ENCODE measurements at places on chromosomes 5 and 9.

- no peak for DNase-seq
These were observed 162.9 kb downstream of the TTLL11 start for GRCh38 chr9:121929893-121930875.

- no peak for DNase-seq
These were observed 163.1 kb downstream of the SEC61B start for GRCh38 chr9:99385215-99385614.

DNA sequence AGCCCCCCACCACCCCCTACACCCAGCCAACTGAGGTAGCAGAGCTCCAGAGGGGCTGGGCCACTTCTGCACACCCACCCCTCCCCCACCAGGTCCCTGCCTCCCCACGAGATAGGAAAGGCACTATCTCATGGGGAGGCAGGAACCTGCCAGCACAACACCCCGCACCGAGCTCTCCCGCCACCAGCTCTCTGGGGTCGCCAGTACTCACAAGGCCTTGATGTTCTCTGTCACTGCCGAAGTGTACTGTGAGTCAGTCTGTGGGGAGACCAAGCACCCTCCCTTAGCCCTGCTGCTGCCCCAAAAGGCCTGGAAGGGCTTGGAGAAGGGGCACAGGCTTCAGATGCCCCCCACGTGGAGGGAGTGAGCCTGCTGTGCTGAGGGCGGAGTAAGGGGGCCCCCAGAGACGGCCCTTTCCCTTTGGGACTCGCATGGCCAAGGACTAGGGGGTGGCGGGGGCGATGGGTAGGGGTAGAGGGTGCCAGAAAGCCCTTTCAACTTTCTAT lies 5.9 kb downstream of the MGAT4B start:
- DNase-seq: no peak

DNA sequence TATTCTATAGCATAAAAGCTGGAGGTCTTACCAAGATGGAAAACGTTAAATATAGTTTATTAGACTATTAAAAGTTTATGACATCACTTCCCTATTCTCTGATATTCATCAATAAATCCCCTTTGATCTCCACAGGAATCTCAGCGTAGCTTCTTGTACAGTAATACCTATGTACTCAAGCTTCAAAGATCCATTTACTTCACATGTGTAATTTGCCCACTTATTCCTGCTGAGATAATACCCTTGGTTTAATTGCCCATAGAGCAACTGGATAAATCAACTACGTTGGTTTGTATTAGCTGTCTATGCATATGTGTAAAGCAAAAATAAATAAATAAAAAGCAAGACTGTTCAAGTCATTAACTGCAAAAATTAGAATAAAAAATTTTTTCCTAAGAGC lies 219.7 kb downstream of the EFNA5 start:
- DNase-seq: no peak

DNA sequence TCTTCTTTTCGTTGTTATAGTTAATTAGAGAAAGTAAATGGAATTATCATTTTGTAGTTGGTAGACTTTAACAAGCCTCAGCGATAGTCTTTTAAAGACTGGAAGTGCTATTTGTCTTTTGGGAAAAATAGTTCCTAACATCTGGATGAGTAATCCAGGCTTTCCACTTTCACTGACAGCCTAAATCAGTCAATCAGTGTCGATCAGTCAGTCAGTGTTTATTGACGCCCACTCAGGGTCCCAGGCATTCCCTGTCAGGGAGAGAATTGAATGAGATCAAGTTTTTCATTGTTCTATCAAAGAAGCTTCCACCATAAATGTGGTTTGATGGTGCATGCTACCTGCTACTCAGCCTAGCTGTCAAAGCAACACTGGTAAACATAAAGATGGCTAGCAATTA lies 2.6 kb downstream of the ABL1 start:
- no peak for DNase-seq

DNA sequence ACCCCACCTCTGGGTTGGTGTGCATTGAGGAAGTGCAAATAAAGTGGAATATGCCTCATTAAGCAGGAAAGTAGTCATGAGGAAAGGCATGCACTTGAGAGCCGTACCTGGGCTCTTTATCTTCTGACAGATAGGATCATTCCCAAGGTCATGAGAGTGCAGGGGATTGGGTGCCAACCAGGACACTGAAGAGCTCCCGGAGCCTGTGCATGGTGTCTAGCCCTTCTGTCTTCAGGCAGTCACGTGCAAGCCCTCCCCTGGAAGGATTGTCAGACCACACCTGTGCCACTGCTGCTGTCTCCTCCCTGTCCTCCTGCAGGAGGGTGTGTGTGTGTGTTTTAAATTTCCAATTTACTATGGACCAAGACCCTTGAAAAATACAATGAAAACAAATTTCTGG lies 69.6 kb downstream of the PDE8B start:
- DNase-seq: no peak

DNA sequence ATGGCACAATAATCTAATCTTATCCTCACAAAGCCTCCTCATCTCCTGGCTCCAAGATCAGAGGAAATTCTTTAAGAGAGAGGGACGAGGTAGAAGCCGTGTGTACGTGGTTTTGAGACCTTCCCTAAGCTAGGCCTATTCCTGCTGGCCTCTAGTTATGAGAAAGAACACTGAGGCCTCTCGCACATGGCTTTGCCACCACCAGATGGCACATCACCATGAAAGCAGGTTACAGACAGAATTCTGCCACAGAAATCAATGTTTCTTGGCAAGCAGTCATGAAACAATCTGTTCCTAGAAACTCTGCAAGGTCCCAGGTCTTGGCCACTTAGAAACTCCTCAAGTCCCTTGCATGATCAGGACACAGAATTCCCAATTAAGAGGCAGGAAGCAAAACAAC lies 268.2 kb upstream of the TAS2R1 start:
- DNase-seq: no peak

- DNase-seq: no peak
These were observed 24.5 kb upstream of the UBE2QL1 start for GRCh38 chr5:6424110-6424659.

DNA sequence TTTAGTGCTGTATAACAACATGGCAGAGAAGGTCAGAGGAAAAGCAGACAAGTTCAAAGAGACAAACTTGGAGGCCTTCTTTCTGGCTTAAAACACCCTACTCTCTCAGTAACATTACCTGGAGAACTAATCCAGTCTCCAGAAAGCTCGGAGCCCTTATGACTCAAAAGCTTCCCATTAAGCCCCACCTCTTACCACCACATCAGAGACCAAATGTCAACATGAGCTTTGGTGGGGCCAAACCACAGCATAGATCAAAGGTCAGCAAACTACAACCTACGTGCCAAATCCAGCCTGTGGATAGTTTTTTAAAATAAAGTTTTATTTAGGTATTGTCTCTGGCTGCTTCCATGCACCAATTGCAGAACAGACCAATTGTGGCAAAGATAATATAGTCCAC lies 589.9 kb downstream of the DNAH5 start:
- DNase-seq: no peak

GRCh38 chr5:113723021-113723420 lies 209.5 kb downstream of the YTHDC2 start:
- DNase-seq: no peak

DNA sequence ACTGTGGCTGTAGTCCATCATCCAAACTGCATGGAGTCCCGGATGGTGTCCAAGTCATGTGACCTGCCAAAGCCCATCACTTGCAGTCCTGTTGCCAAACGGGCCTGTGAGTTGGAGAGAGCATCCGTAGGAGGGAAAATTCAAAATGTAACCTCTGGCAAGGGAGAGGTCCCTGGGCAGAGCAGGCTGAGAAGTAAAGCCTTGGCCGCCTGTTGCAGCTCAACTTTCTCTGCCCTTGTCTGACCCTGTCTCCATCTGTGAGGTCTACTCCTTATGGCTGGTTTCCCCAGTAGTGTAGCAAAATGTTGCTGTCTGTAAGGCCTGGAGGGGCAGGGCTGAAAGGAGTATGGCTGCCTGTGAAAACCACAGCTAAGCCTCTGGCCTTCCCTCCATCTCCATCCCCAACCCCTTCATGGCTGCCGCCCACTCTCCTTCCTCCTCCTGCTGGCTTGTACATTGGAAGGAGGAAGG lies 163.5 kb downstream of the SEMA6A start:
- no peak for DNase-seq

DNA sequence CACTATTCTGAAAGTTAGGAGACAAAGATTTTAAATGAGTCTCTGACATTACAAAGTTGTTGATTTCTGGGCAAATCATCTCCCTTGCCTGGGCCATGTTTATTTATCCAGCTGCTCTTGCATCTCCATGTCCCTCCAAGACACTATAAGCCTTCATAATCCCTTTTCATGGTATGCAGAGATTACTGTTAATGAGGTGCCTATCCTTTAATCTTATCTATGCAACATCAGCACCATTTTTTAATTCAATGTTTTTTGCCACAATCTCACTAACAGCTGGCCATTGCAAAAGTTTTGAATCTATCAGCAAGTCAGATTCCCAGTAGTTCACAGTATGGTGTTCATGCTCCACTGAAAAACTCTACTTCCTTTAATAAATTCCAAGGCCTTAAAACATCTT lies 108.5 kb upstream of the PTPRD start:
- DNase-seq: no peak

GRCh38 chr5:2872676-2873075 lies 121.2 kb upstream of the IRX2 start:
- no peak for DNase-seq

GRCh38 chr5:77867194-77867691 lies 91.1 kb upstream of the TBCA start:
- no peak for DNase-seq

GRCh38 chr5:58133631-58134296 lies 326.1 kb downstream of the PLK2 start:
- DNase-seq: no peak

DNA sequence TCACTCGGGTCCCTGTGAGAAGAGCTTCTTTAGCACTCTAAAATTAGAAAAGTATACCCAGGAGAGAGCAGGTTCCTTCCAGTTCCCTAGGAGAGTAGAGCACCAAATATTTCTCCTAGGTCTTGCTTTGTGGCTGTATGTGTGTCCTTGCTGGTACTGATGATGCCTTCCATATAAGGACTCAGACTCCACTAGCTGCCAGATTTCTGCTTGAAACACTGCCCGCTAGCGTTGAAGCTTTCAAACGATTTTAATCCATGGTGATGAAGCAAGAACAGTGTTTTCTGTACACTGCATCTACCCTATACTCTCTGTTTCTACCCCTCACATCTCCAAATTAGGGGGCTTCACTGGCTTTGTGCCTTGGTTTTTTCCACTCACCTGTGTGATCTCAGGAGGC lies 2.4 kb upstream of the SMC2 start:
- no peak for DNase-seq

DNA sequence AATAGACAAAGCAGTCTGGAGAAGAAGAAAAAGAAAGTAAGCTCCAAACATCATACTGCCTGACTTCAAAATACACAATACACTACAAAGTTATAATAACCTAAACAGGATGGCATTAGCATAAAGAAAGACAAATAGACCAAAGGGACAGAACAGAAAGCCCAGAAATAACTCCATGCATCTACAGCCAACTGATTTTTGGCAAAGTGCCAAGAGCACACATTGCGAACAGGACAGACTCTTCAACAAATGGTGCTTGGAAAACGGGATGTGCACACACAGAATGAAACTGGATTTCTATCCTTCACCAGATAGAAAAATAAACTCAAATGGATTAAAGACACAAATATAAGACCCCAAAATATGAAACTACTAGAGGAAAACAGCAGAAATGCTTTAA lies 66.6 kb upstream of the SPATA31E1 start:
- DNase-seq: no peak

DNA sequence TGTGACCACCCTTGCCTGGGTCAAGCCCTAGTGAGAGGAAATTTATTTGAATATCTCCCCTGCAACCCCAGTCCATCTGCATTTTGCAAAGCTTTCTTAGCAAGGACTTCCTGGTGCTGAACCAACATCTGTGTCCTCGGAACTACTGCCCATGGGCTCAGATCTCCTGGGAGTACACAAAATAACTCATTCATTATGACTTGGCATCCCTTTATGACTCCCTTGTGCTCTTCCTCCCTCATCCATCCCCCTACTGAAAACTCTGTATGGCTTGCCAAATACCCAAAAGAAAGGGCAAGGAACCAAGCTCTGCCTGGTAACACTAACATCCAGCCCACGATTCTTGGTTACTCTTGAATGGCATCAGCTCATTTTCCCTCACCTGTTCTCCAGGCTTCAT lies 368.5 kb downstream of the NTRK2 start:
- DNase-seq: no peak

GRCh38 chr9:115212125-115212605 lies 94.2 kb upstream of the TNC start:
- no peak for DNase-seq

DNA sequence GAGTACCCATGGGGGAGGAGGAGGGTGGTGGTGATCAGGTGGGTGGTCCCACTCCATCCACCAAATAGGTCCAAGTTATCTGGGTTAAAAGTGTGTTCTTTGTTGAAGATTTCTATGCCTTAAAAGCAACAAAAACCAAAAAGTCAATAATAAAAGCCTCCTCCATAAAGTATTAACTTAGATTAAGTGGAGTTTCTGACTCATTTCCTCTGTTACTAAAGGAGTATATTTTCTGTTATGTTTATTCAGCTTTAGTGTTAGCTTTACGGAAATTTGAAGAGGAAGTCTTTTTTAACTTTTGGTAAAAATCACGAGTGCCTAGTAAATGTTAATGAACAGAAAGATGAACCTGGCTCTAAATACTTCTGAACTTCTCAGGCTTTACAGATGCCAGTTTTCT lies 17.8 kb downstream of the FBXO38 start:
- DNase-seq: no peak

DNA sequence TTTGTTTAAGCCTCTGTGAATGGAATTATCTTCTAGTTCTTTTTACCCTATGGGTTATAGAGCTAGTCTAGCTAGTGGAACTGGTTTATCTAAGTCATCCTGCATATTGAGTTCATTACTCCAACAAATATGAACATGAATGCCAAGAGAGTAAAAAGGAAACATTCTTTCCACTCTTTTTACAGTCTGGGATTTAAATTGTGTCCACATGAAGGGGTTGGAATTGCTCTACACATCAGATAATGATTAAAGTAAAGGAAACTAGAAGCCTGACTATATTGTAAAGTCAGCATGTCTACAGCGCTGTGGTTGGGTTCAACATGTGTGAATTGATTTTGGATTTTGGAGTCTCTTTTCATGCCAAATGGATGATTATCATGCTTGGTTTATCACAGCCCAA lies 173.1 kb downstream of the CCDC171 start:
- no peak for DNase-seq

DNA sequence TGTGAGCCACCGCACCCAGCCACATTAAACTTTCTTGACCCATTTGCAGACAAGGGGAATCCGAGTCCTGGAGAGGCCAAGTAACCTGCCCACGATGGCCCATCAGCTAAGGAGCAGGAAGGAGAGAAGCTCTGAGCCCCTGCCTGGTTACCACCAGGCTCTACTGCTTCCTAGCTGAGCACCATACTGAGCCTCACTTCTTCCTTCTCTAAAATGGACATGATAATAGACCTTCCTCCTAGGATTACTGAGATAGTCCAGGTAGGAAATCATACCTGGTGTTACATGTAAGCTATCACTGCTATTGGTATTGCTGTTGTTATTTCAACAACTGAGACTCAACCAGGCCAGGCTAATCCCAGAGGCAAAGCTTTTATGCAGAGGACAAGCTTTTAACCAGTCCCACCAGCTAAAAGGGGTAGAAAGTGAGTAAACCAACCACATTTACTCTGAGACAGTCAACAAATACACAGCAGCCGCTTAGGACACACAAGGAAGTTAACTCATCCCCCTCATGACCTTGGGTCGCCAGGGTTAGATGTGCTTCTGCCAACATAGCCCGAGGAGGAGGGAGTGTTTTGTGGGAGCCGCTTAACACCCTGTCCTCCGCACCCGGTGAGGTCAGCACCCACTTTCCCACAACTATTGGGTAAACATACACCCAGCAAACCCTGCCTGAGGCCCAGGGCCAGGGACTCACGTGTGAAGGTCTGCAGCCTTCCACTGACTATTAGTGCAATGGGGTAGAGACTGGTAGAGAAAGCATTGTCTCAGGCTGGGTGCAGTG lies 20.6 kb upstream of the PTGES start:
- DNase-seq: no peak

All from activated T-cell treated with anti-CD3 and anti-CD28 coated beads for 24 hours (primary cell).